NCI-H446 treated with DMSO at 0.1 percent for 48 hours (cell line): ENCODE measurements at places on chromosomes 12 and 14.

DNA sequence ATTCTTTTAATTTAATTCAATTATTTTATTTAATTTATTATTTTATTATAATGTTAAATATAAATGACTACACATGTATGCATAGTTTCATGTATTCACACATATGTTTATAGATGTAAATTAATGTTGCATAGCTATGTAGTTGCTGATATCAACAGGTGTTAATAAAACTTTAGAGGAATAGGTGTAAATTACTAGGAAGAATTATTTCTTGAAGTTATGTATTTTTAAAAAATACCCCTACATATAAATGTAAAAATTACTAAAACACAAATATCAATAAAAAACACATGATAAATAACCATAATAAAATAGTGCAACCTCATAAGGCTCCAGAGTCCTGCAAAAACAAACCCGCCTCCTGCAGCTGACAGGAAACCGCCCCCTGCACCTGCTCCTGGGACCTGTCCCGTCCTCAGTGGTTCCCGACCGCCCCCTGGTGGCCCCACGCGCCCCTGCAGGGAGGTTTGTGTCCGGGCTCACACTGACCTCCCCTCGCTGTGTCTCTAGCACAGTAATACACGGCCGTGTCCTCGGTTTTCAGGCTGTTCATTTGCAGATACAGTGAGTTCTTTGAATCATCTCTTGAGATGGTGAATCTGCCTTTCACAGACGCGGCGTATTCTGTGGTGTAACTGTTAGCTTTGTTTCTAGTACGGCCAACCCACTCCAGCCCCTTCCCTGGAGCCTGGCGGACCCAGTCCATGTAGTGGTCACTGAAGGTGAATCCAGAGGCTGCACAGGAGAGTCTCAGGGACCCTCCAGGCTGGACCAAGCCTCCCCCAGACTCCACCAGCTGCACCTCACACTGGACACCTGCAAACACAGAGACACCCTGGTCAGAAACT, 1264.0 kb downstream of the TMEM121 start:
- no peak for DNase-seq

DNA sequence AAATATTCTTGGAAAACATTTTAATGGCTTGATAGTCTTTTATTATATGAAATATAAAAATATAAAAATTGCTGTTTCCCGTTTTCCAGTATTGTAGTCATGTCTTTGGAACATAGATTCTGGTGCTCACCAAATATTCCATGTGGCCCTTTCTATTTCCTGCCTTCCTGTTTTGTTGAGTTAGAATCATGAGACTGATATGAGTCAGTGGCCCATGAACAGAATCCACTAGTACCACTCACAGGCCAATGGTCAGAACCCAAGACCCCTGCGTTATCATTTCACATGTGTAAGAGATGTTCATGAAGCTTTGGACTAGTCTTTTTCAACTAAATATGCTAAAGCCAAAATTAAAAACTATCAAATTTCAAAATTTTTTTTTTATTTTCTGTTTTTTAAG, 56.9 kb downstream of the BICD1 start:
- no peak for DNase-seq

DNA sequence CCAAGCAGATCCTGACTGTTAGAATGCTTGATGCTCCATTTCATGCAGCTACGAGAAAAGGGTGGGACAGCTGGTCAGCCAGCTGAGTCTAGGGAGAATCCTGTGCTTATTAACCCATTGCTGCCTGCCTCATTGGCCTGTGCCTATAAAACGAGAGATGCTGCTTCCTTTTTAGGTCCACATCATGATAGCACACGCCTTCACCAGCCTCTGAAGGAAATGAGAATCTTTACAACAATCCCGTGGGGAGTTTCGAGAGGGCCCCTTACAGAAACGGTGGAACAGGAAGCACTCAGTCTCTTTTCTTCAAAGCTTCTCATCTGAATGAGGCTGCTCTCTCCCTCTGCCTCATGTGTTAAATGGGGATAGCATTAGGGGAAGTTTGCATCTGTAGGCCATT, 147.3 kb upstream of the RFLNA start:
- DNase-seq = no peak

GRCh38 chr12:47920913-47921312, 16.1 kb upstream of the VDR start:
- DNase-seq = no peak

GRCh38 chr12:108752387-108752786, 21.1 kb upstream of the CORO1C start:
- peak; percentile 81 for DNase-seq

- no peak for DNase-seq
Measured at GRCh38 chr12:109758426-109759420, 45.1 kb downstream of the FAM222A start.

- DNase-seq = peak; percentile 4
Measured at GRCh38 chr12:92827836-92828431, 101.2 kb downstream of the EEA1 start.

DNA sequence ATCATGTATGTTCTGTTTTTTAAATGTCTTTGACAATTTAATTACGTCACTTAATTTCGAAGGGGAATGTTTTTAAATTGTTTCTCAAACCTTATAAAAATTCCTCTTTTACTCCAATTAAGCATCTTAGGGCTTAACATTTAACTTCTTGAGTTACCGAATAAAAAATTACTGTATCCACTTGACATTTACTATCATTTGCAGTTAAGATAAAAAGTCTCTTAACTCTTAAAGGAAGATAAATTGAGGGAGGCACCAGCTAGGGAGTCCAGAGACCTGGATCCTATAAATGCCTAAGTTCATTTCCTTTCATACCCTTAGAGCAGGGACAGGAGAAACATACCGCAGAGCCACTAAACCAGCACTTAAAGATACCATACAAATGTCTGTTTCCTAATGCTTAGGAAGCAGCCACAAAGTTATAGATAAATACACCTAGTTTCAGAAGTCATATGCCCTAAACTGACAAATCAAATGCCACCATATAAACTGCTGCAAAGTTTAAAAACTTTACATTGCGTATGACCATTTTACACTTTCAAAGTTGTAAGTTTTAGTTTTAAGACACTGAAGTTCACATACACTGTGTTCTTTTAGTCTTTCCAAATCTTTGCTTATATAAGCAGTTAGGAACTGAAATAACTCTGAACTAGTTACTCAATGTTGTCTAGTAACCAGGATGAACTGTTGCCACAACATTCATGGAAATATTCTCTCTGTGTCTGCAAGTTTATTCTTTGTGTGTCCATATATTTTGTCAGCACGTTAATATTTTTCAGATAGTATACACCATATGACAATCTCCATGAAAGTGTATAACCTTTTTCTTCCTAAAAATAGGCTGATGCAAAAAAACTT, 71.2 kb downstream of the GALNT4 start:
- DNase-seq = no peak

DNA sequence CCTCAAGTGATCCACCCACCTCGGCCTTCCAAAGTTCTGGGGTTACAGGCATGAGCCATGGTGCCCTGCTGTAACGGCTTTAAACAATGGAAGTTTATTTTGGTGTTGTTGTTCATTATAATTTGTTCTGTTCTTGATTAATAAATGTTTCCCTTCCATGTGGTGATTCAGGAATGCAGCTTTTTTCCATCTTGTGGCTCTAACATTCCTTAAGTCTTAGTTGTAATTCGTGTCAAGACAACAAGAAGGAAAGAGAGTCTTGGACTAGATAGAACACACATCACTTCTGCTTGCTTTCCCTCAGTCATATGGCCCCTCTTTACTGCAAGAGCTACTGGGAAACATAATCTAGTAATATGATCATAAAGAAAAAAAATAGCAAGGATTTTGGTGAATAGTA, 211.6 kb downstream of the SLC6A15 start:
- no peak for DNase-seq

- DNase-seq = no peak
Measured at GRCh38 chr12:39426636-39427240, 16.2 kb downstream of the KIF21A start.

DNA sequence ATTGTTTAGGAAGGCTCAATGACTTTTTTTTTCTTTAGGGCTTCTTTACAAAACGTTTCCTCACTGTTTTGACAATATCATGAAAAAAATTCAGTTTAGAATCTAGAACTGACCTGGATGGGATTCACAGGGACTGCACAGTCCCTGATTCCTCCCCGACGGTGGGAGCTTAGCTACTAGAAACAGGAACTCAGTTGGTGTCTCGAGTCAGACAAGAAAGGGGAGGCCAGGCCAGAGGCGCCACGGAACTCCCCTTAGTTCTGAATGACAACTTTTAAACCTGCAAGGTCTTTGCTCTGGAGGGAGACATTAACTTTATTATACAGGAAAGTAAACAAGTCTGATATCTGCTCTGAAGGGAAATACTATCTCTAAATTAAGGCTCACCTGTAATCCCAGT, 45.4 kb upstream of the SRP54 start:
- no peak for DNase-seq

DNA sequence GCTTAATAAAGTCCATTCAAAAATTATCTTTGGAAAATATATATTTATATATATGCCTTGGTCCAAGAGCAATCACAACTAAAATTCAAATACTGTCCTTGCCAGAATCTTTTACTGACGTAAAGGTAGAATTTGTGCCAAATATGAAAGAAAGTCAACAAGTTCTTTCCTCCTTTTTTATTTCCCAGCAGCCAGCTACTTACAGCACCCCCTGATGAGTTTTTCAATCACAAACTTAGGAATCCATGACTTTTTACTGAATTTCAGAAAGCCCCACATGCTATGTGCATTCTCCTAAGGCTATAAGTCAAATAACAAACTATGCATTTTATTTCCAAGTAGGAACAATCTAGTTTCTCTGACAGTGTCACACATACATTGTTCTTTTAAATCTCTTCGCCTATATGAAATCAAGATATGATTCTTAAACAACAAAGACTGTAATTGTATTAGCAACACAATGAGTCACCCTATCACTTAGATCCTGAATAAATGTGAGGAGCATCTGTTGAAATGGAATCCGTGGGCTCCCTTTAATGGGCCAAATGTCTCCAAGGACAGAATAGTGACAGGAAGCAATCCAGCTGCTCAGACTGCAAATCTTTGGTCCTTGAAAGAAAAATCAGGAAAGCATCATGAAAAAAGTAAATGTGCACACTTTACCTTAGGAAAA, 271.4 kb downstream of the DUSP6 start:
- DNase-seq = peak; percentile 13

DNA sequence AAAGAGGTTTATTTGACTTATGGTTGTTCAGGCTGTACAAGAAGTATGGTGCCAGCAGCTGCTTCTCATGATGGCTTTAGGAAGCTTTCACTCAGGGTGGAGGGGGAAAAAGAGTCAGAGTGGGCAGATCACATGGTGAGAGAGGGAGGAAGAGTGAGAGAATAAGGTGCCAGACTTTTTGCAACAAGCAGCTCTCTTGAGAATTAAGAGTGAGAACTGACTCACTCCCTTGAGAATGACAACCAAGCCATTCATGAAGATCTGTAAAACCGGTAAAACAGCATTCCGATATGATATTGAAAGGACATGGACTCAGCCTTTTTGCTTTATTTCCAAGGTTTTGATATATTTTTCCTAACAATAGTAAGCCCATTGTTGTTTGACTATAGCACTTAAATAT, 501.2 kb downstream of the GALC start:
- no peak for DNase-seq

DNA sequence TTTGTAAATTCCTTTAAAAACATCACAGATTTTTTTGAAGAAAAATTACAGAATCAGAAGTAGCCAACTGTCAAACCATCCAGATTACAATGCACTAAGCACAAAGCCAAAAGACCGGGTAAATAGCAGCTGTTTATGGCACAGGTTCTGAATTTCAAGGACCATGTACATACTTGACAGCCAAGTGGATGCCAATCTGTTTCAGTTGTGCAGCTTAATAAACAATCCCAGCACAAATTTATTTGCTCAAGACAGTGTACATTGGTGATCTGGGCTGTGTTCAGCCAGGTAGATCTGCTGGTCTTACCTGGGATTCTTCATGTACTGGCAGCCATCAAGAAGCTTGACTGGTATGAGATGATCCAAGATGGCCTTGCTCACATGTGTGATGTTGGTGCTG, 229.8 kb upstream of the FLRT2 start:
- no peak for DNase-seq

DNA sequence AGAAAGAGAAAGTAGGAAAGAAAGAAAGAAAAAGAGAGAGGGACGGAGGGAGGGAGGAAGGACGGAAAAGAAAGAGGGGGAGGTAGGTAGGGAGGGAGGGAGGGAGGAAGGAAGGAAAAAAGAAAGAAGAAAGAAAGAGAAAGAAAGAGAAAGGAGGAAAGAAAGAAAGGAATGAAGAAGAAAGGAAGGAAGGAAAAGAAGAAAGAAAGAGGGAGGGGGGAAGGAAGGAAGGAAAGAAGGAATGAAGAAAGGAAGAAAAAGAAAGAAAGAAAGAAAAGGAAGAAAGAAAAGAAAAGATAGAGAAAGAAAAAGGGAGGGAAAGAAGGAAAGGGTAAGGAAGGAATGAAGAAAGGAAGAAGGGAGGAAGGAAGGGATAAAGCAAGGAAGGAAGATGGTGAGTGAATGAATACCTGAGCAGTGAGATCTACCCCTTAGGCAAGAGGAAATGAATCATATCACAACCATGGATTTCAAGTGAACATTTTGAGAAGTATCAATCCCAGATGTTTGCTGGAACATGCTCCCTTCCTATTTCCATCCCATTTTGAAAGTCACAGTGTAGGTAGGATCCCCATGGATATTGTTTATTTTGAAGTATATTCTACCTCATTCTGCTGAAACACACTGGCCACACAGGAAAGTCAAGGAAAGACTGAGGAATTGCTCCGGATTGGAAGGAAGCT, 639.4 kb upstream of the TBX3 start:
- no peak for DNase-seq

DNA sequence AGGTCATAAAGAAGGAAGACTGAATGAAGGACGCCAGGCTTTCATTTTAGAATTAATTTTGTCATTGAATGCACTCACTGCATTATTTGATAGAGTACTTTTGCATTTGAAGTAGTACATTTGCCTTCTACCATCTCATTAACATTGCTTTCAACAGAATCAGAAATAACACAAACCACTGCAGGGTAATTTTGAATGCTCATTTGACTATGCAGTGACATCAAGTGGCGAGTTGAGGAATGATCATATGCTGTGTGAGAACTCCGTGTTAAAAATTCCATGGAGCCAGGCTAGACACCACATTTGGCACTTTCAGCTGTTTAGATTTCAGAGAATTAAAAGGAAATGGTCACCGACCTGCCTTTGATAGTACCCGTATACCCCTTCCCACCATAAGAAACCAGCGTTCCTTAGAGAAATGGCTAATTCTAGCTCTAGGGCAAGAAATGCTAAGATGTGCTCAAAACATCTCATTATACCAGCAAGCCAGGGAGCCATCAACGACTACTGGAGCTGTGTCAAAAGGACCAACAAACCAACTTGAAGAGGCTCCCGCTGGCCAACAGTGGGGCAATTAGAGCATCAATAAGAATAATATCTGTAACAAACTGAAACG, 16.5 kb downstream of the HEBP1 start:
- DNase-seq = peak; percentile 14

GRCh38 chr14:47191700-47192099, 483.7 kb downstream of the MDGA2 start:
- DNase-seq = no peak

GRCh38 chr12:101749657-101750056, 10.4 kb upstream of the SYCP3 start:
- no peak for DNase-seq

GRCh38 chr12:109460538-109460937, 16.6 kb downstream of the KCTD10 start:
- no peak for DNase-seq

GRCh38 chr14:102492531-102492910, 17.1 kb downstream of the ANKRD9 start:
- no peak for DNase-seq

- DNase-seq = no peak
Measured at GRCh38 chr12:31647086-31647491, 12.4 kb upstream of the ETFBKMT start.
